Stimulated activated CD4-positive, alpha-beta T cell treated with anti-CD3 and anti-CD28 coated beads, TNF-alpha, amount 100 ng/mL, for 24 hours (primary cell): ENCODE measurements at places on chromosomes 2 and 18.

- no peak for DNase-seq
Observed at GRCh38 chr18:65548316-65548715, 202.5 kb upstream of the CDH7 start.

DNA sequence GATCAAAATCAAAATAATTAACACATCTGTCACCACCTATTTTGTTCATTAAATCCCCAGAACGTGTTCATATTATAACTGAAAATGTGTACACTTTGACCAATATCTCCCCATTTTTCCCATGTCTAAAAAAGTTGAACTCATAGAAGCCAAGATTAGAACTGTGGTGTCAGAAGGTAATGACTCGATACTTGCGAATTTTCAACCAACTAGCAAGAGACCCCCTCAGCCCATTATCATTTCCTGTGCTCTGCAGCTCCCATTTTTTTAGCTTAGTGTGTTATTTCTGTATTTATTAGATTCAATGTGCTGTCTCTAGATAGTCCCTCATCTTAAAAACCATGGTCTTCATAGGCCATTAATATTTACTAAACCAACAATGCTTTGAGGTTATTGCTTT is 248.7 kb upstream of the PIK3C3 start:
- DNase-seq = no peak

DNA sequence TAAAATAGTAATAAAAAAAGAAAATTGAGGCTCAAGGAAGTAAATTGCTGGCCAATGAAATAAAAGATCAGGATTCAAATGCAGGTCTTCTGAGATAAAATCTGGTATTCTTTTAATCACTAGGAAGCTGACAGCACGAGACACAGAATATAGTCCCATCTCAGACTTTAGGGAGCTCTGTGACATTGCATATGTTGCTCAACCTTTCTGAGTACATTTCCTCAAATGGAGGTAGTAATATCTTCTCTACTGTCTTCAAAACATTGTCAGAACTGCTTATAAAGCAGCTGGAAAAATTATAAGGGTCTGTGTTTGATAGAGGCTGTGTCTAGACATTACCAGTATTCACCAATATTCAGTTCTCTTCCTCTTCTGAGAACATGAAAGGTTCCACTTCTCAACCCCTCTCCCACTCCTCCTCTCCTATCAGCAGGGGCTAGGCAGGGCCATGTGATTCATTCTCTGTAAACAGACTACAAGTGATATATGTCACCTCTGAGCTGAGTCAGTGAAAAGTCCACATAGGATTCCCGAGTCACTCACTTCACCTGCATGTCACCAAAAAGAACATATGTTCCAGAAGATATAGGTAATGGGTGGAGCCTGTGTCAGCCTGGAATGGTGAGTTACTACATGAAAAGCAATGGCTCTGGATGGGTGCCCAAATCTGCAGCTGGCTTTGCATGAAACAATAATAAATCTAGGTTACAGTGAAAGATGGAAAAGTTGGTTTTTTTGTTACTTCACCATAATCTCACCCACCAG is 7.1 kb downstream of the KCNE4 start:
- DNase-seq = no peak

GRCh38 chr18:2898186-2898640 is 51.4 kb downstream of the EMILIN2 start:
- DNase-seq = no peak

GRCh38 chr2:25109822-25110221 is 58.6 kb downstream of the POMC start:
- DNase-seq = no peak

DNA sequence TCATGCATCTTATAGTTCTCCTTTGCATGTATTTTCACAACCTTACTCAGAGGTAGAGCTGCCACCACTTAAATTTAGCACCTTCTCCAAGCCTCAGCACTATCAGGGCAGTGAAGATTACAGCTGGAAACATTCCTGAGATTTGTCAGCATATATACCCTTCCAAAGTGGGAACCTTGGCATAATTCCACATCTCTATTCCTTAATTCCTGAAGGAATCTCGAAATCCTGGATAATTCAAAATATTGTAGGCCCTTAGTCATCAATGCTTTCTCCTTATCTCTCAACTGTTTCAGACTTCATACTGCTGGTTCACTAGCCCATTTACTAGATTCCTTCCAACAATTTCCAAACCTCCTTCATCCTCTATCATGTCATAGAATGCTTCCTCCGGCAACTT is 87.4 kb downstream of the ITSN2 start:
- no peak for DNase-seq

DNA sequence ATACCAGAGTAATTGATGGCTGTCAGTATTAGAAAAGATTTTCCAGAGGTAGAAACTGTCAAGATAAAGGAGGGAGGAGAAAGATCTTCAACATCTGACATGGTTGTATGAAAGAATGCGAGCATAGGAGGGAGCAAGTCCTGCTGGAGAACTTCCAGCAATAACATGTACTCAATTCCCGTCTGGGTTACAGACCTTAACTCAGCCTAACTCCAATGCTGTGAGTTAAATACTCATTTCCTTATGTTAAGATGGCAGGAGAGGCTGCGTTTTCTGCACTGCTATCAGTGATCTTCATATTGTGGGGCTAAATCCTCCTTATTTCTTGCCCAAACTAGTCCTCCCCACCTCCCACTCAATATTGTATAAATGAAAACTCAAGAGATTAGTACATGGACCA is 6.7 kb upstream of the CERS6 start:
- DNase-seq = no peak

DNA sequence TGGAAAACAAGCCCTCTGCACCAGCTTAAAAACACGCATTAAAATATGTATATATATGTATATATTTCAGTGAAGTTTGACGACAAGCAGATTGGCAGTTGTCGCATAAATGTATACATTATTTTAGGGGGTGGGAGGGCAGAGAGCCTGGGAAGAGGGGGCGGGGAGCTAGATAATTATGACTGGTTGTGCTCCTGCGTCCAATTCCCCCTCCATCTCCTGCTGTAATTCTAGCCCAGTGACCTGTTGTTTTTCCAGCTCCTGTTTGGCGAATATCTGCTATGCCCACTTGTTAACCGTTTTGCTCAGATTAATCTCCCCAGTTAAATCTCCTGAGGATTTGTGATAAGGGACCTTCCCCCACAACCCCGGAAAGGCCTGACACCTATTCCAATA is 656 bp downstream of the UNC80 start:
- no peak for DNase-seq

DNA sequence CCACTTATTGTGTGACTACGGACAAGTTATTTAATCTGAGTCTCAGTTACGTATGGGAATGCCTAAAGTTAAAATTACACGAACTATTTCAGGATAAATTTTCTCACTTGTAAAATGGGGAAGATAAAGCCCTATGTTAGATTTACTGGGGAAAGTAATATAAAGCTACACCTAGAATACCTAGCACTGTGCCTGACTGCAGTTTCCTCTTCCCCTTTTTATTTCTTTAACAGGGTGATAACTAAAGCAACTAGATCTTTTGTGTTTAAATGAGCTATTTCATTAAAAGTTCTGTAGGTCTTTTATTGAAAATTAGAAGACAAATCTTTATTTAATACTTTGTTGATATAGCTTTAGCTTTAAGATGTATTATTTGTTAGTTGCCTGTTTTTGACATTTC is 5.0 kb downstream of the B3GNT2 start:
- no peak for DNase-seq

- no peak for DNase-seq
Observed at GRCh38 chr2:144529841-144530240, 9.9 kb upstream of the ZEB2 start.

DNA sequence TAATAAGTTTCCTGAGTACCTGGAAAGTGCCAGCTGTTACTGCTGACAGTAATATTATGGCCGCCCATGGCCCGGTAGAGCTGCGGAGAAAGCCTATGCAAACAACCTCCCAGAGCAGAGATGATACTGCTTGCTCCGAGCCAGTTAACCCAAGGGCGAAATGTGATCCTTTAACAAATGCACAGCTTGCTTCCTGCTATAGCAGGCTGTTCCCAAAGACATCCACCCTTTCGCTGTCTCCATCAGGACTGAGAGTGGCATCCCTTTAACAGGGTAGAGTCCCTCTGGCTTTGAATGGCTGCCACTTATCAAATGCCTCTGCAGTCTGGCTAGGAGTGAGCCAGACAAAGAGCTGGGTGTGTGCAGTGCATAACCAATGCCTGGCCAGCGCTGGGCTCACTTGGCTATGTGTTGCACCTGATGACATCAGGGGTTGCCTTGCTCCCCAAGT is 69.7 kb upstream of the DAPL1 start:
- no peak for DNase-seq

- DNase-seq = no peak
Observed at GRCh38 chr2:230362030-230362691, 35.2 kb downstream of the SP140L start.

DNA sequence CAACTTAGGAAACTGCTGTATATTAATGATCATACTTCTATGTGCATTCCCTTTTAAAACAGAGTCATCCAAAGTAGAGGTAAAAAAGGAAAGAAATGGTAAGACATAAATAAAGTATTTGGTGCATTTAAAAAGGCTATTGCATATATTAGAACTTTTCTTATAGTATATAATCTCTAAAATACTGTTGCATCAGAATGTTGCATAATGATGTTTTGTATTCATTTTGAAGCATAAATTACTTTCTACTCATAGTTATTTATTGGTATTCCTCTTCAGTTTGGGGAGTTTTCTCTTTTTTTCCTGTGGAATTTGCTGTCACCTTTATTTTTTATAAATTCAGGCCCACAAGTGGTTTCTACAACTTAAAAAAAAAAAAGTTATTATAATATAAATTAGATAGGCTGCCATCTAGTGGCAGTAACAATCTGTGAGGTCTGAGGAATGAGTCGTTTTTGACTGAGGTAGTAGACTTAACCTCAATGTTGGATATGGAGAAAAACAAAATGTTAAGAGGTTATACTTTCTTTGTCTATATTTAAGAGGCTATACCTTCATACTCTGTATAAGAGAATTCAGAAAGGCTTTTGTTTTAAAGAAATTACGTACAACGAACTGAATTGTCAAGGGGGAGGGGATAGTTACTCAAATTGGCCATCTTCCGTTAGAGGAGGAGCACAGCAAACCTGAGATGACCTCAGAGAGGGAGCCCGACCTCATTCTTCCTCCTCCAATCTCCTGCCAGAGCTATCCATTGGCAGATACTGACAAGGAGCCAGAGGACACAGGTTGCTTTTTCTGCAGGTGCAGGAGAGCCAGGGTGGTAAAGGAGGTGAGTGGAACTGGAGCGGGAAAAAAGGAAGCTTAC is 23.8 kb downstream of the ANKAR start:
- no peak for DNase-seq

DNA sequence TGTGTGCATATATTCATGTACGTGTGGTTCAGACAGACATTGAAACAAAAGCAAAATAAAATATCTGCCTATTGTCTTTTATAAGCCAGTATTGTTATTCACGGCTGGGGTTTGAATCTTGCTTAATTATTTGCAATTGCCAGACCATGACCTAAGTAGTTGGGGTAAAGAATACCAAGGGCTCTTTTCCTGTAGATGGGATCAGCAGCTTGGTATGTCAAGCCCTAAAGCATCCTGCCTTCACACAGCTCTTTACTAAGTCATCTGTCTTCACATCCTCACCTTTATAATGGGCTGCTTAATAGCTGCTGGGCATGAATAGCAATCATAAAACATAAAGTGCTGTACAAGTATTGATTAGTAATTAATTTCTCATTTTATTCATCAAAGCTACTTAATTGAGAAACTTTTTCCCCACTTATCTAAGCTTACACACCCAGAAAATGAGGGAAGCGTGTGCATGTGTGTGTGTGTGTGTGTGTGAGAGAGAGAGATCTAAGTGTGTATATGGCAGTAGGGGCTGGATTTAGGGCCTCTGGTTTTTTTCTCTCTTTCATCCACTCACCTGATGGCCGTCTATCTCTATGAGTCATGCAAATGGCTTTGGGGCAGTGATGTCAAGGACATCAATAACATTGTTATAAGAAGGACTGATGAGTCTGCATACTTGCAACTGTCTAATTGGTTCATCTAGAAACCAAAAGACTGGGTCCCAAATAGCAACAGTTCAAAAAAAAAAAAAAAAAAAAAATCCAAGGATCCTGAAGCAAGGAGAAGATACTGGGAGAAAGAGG is 244.1 kb upstream of the TNP1 start:
- DNase-seq = no peak

DNA sequence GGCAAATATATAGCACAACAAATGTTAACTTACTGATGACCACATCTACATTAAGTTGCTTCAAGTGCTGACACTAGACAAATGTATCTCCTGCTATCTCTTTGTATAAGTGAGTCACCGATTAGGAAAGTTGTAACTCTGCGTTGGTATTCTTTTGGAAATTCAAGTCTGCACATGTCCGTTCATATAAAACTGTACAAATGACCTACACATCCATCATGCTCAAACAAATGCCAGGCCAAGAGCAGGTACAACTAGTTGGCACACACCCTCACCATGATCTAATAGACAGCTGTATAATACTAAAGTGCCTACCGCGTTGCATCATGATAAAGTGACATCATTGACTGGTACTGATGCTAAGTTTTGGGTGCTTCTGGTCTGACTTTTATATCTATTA is 141.1 kb downstream of the RBMS1 start:
- no peak for DNase-seq

DNA sequence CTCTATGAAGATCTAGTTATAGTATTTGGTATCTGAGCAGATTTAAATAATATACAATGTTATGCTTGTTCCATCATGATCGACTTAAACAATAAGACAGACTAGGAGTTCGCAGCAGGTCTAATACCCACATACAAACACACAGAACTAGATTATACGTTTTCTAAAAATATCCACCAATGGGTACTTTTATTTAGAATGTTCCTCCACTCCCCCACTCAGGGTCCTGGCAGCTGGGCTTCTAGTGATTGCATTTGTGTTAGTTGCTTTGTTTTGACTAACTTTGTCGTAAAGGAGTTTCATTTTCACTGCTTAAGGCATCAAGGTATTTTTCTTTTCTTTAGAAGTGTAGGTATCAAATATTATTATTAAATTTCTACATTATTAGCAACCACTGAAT is 91.4 kb downstream of the RPRM start:
- no peak for DNase-seq

DNA sequence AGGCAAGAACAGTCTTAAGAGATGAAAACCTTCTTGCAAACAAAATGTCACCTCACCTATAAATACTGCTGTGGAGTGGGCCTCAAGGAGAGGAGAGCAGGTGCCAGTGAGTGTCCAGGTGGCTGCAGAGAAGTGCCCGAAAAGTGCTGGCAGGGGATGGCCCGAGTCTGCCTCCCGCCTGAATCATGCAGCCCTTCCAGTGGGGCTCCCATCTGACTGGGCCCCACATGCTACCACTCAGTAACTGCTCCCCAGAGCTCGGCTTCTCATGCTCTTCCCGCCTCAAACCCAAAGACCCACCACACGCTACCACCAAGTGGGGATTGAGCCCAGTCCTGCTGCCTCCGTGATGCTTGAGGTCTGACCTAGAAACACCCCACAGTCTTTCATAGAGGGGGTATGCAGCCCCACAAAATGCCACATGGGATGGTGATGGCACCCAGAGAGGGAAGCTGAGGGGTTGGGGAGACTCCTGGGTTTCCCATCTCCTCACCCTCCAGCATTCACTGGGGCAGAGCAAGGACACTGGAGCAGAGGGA is 7.4 kb downstream of the HS6ST1 start:
- no peak for DNase-seq

- DNase-seq = no peak
Observed at GRCh38 chr2:207619764-207620203, 5.4 kb downstream of the METTL21A start.

- DNase-seq = no peak
Observed at GRCh38 chr18:22045221-22045918, 124.0 kb upstream of the GATA6 start.
